ENCODE measurements at places on chromosomes 1 and 21.

DNA sequence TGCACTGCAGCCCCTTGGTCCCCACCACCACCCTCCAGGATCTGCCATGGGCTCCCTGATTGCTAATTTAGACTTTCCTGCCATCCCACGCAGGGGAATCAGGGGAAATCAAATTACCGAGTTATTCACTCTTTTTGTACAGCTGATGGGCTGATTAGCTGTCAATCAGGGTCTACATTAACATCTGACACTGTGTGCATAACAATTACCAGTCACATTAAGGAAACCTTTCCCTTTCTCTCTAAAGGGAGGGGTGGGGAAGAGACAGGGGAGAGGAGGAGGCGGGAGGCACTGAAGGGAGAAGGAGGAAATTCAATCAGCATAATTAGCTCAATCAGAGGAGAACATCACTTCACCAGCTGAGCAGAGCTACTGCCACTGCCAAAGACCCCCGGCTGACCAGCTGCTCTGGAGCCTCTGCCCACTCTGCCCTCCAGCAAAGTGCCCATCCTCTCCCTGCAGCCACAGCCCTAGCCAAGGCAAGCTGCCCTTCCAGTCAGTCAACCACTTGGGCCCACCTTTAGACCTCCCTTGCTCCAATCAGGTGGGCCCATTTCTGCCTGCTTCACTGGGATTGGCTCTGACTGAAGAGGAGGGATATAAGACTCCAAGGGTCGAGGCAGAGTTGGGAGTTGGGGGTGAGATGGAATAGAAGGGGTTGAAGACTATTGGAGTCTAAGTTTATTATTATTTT lies 199.3 kb upstream of the ZC3H12A start:
- DNase-seq: no peak

DNA sequence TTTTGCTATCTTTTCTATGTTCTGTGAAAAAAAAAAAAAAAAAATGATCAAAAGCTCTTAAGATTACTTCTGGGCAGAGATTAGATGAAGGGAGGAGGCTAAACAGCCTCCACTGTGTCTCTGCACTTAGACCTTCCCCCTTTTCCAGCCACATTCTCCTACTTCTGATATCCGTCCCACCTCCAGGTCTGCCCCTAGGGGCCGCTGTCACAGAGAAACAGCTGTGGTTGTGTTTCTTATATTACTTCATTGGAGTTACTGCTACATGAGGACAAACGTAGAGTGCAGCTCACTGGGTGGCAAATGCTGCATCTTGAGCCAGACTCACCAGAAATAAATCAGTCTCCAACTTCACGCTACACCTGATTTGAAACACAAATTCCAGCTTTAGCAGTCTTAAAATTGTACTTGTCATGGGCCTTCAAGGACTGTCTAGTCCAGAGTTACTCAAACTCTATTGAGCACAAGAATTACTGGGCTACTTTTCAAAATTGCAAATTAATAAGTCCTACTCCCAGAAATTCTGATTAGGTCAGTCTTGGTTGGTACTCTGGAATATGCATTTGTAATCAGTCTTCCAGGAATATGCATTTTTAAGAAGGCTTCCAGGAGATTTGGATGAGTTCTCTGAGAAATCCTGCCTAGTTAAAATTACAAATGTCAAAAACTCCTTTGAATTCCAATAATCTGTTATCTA lies 125.2 kb upstream of the PTBP2 start:
- peak; percentile 1 for DNase-seq

DNA sequence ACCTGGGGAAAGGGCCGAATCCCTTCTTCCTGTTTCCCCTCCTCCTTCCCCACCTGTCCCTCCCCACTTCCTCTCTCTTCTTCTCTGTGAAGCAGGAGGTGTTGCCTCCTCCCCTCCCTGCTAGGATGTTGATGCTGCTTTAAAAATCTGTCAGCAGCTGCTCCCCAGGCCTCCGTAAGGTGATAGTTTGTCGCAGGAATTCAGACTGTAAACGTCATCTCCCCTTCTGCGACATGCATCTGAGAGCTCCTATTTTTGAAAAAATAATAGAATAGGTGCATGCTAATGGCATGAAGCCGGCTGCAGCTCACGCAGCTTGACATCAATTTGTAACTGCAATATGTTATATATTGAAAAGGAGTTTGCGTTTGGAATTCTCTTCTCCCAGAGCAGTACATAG lies 70.1 kb downstream of the KAZN start:
- no peak for DNase-seq

GRCh38 chr21:34097442-34097841 lies 24.1 kb downstream of the MRPS6 start:
- DNase-seq: no peak

DNA sequence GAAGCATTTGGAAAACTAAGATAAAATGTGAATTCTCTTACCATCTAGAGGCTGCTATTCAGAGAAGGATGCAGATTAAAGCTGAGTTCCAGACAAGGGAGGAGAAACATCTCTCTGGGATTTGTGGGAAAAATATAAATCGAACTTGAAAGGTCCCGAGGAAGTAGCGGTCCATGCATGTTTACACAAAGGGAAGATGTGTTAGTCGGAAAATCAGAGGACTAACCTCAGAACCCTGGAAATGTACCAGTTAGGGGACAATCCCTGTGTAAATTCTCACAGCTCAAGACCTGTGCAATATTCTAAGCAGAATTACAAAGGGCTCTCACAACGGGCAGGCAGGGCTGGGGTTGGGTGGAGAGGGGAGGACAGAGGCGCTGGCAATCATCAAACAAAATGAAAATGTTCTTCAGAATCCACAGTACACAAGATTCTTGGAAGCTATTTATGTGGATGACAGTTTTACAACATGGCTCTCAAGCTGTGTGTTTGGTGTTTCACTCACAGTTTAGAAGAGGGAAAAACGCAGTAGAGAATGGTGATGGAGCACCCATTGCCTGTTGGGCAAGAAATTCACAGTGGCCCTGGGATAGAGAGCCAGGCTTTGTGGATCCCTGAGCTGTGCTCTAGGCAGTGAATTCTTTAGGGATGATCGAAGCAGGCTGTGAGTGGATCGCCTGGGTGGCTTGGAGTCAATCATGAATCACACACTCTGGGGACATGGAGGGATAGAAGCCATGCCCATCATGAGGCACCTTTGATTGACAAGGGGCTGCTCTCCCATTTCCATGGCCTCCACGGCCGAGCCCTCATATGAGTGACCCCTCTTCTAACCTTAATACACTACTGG lies 47.6 kb downstream of the KCNJ6 start:
- no peak for DNase-seq

GRCh38 chr1:33435096-33435820 lies 4.4 kb upstream of the PHC2 start:
- no peak for DNase-seq
